ENCODE measurements at places on chromosomes 2 and 18.

DNA sequence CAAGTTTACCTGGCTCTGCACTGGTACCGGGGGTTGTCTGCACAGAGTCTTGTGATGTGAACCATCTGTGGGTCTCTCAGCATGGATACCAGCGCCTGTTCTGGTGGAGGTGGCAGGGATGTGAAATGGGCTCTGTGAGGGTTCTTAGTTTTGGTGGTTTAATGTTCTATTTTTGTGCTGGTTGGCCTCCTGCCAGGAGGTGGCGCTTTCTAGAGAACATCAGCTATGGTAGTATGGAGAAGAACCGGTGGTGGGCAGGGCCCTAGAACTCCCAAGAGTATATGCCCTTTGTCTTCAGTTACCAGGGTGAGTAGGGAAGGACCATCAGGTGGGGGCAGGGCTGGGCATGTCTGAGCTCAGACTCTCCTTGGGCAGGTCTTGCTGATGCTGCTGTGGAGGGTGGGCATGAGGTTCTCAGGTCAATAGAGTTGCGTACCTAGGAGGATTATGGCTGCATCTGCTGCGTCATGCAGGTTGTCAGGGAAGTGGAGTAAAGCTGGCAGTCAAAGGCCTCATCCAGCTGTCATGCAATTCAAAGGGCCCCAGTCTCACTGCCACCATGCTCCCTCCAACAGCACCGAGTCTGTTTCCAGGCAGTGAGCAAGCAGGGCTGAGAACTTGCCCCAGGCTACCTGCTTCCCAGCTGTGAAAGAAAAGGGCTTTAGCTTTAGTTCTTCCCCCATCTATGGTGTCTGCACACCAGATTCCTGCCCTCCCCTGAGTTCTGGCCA, 278.0 kb downstream of the METTL4 start:
- no peak for DNase-seq

- DNase-seq = no peak
Observed at GRCh38 chr2:78999406-78999805, 26.1 kb upstream of the REG3G start.

DNA sequence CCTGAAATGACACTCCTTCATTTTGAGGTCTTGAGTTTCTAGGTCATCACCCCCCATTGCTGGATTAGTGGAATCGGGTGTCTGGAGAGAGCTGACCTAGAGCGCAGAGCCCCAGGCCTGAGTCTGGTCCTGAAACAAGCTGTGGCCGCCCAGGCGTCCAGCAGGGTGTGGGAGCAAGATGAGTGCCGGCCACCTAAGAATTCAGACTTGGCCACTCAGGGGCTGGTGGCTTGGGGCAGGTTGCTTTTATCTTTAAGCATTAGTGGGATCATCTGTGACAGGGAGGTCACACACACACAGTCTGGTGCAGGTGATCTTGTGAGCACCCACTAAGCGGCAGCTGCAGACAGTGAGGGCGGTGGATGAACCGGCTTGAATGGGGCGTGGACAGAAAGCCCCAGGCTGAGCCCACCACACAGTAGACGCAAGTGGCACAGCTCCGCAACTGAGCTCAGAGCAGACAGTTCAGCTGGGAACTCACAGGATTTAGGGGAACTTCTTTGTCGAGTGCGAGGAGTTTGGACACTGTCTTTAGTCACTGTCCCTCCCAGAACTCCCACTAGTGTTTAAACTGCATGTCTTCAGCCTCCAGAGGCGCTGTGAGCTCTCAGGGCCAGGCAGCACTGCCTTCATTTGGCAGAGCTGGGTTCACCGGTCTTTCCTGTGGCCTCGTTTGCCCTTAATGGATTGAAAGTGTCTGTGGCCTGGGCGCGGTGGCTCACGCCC, 21.5 kb downstream of the ITGB1BP1 start:
- no peak for DNase-seq

- DNase-seq = no peak
Observed at GRCh38 chr18:49638891-49639557, 77.2 kb downstream of the LIPG start.

- DNase-seq = no peak
Observed at GRCh38 chr2:219002395-219003266, 9.4 kb upstream of the CRYBA2 start.

- DNase-seq = no peak
Observed at GRCh38 chr18:11323359-11323819, 174.0 kb upstream of the PIEZO2 start.

- DNase-seq = peak; percentile 20
Observed at GRCh38 chr2:37230581-37230980, 815 bp downstream of the CEBPZ start.

DNA sequence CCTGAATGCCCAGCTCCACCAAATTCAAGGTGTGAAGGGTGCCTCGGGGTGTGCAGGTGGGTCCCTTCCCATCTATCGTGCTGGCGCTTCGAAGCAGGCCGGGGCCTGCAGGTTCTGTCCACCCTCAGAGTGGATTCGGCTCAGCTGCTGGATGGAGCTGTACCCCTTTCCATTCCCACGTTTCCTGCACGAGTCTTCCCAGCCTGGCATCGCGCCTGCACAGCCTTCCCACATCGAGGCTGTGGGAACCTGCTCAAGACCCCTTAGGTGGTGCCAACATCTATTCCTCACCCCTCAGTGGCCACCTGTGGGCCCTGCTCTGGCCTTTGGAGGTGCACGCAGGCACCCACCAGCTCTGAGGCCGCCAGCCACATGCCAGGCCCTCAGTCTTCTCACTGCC, 65.7 kb downstream of the PDCL3 start:
- DNase-seq = no peak

GRCh38 chr2:9768388-9768787, 74.9 kb upstream of the TAF1B start:
- no peak for DNase-seq

GRCh38 chr2:120017201-120017600, 4.3 kb downstream of the EPB41L5 start:
- DNase-seq = no peak

- DNase-seq = no peak
Observed at GRCh38 chr2:98012561-98012991, 16.8 kb upstream of the TMEM131 start.

- no peak for DNase-seq
Observed at GRCh38 chr2:83901317-83901716, 557.8 kb downstream of the SUCLG1 start.

GRCh38 chr2:148674063-148675020, 29.8 kb downstream of the EPC2 start:
- DNase-seq = peak; percentile 72

GRCh38 chr18:75970212-75970611, 524.8 kb downstream of the ZNF516 start:
- DNase-seq = no peak

- DNase-seq = no peak
Observed at GRCh38 chr2:43152186-43152585, 74.2 kb downstream of the ZFP36L2 start.

GRCh38 chr2:102313025-102313424, 1.7 kb downstream of the IL1RL1 start:
- DNase-seq = no peak
